Cortex of kidney (tissue), 1 donor: ENCODE measurements at places on chromosomes 6 and 20.

- no peak for DNase-seq
Observed at GRCh38 chr20:3786126-3786484, 435 bp downstream of the CENPB start.

DNA sequence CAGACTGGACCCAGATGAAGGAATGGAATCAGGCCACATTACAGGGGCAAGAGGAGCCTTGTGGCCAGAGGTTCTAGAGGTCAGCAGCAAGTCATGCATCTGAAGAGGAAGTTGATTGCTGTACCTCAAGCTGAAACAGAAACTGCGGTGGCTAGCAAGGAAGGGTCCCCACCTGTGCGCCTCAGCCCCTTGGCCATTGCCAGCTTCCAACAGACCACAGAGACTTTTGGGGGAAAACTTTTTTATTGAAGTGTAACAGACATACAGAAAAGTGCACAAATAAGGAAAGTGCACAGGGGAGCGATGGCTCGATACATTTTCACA is 26.8 kb upstream of the SLC9A8 start:
- no peak for DNase-seq

GRCh38 chr6:108779536-108780275 is 68.5 kb upstream of the ARMC2 start:
- DNase-seq = no peak

DNA sequence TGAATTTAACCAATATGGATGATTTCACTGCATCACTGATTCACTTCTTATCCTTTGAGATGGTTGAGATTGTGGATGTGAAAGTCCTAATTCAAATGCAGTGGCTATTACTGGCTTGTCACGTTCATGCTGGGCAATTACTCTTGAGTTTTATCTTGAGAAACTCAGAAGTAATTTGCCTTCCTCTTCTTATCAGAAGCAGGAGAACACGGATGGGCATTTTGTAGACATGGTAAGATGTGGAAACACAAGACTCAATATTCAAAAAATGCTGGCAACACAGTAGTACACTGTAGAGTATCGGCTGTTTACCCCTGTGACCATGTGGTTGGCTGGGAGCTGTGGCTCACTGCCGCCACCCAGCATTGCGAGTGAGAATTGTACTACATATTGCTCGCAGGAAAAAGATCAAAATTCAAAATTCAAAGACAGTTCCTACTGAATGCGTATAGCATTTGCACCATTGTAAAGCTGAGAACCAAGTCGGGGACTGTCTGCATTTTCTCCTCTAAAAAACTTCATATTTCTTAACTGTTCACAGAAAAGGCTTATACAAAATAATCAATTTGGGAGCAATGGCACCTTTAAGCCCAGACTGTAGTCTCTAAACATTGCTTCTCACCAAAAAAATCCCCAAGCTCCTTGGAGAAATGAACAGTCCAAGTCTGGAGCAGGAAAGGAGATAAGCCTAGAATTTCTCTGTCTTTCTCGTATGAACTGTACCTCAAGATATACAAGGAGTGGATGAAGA is 61.9 kb upstream of the ELOVL5 start:
- no peak for DNase-seq

DNA sequence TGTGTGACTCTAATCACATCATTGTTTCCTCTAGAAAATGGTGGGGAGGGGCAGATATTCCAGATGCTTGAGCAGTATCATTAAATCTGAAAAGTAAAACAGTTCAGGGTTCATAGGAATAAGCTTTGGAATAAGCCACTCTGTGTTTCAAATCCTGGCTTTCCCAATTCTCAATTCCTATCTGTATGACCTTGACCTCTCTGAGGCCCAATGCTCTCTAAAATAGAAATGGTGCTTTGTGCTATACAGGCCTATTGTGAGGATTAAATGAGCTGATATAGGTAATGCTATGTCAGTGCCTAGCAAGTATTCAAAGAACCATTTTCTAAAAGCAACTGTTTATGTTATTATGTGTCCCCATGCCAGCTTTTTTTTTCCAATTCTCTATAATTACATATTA is 209.0 kb upstream of the PRSS16 start:
- DNase-seq = no peak

GRCh38 chr20:19885939-19886660 is 128.0 kb downstream of the RIN2 start:
- no peak for DNase-seq

DNA sequence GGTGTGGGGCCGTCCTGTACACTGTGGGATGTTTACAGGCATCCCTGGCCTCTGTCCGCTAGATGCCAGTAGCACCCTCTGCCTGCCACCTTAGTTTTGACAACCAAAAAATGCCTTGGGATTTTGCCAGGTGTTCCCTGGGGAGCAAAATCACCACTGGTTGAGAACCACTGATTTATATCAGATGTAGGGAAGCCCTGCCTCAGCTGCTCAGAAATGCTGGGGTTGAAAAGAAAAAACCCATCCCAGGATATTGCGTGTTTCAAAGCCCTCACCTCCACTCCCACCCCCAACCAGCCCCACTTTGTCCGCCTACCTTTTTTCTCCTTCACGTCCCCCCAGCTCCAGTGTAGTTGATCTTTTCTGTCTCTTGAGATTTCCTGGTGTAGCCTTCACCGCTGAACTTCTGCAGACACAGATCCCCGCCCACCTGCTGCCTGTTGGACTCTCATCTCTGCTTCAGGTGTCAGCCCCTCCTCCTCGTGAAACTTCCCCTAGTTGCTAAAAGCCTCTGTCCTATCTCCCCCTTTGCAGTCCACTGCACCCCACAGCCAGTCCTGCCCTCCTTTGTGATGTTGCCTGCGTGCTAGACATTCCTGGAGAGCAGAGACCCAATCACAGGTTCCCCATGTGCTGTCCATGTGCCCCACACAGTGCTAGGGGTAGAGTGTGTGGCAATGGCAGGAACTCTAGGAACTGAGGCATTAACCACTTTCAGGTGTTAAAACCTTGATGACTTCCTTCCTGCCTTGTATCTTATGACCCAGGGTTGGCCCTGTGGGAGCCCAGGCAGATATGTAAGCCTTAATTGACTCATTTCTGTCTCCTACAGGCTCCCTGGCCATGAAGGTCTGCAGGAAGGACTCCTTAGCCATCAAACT is 98.9 kb downstream of the TBC1D7 start:
- DNase-seq = no peak

DNA sequence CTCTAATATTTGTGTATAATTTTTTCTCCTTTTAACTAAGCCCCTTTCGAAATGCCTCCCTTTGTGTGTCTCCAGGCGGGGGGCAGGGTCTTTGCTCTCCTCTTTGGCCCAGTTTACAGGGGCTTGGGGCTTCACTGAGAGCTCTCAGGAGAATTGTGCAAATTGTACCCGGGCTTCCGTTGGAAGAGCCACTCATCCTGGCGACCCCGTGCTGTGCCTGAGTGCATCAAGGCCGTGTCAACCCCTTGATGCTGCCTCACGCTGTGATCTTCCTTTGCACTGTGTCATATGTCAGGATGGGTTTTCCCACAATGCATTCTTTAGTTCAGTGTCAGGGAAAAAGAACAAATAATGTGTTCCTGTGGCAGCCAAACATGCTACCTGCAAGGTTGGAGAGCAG is 118.0 kb upstream of the POU3F2 start:
- no peak for DNase-seq

- DNase-seq = no peak
Observed at GRCh38 chr6:16949716-16950115, 152.1 kb upstream of the STMND1 start.

- no peak for DNase-seq
Observed at GRCh38 chr6:159913862-159914564, 23.2 kb downstream of the MAS1 start.

DNA sequence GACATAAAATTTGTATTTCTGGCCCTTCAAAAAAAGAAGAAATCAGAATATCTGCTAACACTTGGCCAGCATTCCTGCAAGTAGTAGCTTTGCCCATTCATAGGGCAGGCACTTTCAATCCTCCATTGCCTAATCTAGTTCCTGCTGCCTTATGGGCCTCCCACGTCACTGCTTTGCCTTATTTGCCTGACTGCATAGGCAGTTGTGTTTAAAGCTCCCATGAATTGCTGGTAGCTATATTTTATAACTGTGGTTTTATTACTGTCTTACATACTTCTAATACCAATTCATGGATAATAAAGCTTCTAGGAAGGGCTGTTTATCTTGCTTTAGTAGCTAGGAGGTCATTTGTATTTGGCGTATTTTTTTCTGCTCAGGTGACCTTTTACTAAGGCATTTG is 7.7 kb upstream of the SLC35A1 start:
- DNase-seq = no peak

- no peak for DNase-seq
Observed at GRCh38 chr6:25341923-25342619, 62.9 kb downstream of the CARMIL1 start.

DNA sequence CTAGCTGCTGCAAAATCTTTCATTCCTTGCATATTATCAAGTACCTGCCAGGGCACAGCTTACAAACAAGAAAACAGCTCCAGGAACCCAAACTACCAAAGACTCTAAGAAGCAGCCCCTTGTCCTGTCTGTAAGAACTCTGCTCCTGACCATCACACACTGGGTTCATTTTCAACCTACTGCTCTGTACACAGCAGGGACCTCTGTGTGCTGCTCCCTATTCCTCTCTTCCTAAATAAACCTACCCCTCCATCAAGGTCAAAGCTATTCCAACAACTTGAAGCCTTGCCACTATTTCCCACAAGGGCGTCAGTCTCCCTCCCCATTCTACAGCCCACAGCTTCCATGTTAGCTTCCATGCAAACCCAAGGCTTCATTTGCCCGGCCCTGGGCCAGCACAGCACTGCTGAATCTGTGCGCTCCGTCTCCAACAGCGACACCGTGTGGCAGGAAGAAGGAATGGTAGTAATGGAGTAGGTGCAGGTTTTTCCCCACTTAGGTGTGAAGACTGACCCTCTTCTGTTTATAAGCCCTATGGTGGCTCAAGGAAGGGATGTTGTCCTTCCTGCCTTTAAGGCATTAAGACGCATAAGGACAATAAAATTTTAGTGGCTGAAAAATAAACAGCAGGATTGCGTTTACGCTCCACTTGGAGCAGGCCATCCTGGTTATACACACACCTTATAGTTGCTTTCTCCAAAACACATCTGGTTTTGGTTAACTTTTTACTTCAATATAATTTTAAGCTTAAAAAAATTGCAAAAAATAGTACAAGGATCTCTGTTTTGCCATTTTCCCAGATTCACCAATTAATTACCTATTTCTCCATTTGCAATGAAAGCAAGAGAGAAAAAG is 115.2 kb upstream of the NXT1 start:
- DNase-seq = no peak

GRCh38 chr6:112010328-112010727 is 43.6 kb upstream of the CCN6 start:
- DNase-seq = no peak

GRCh38 chr20:5377484-5377883 is 60.7 kb upstream of the PROKR2 start:
- no peak for DNase-seq

- no peak for DNase-seq
Observed at GRCh38 chr6:148379966-148380713, 37.5 kb downstream of the SASH1 start.

- DNase-seq = no peak
Observed at GRCh38 chr6:80091506-80091905, 15.0 kb upstream of the BCKDHB start.

- no peak for DNase-seq
Observed at GRCh38 chr20:46558511-46558959, 8.1 kb upstream of the OCSTAMP start.

GRCh38 chr6:62283796-62284411 is 2.1 kb downstream of the KHDRBS2 start:
- no peak for DNase-seq

GRCh38 chr6:118709859-118710350 is 58.5 kb upstream of the CEP85L start:
- no peak for DNase-seq

GRCh38 chr20:32332614-32333013 is 25.5 kb upstream of the ASXL1 start:
- no peak for DNase-seq

DNA sequence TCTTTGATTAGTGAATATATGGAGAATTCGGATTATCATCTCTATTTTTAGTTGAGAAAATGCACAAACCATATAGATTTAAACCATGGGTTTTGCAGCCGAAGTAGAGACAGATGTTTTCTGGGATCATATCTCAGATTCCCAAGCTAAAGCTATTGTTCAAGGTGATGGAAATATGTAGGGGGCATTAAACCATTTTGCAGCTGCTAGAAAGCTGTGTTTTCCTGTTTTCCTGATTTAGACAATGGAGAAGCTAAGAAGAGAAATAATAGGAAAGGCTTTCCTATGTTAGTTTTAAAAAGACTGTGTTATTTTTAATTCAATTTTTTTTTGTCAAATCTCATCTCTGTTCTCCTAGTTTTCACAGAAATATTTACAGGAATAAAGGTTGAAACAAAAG is 6.2 kb downstream of the CD93 start:
- no peak for DNase-seq

DNA sequence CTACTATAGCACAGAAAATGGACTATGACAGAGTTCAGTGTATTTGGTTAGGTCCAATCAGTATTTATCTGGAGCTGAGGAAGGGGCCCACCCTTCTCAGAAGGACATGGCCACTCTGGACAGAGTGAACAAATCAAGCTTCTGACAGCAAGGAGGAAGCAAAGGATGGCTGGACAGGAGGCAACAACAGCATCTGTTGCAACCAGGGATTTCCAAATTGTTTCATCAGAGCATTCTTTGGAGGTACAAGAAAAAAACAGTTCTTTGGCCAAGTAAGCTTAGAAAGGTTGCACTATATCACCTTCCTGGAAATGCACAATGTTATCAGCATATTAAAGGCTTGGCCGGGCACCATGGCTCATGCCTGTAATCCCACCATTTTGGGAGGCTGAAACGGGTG is 118.7 kb upstream of the SLC22A16 start:
- DNase-seq = no peak

- DNase-seq = no peak
Observed at GRCh38 chr6:24933266-24933665, 2.5 kb downstream of the RIPOR2 start.

DNA sequence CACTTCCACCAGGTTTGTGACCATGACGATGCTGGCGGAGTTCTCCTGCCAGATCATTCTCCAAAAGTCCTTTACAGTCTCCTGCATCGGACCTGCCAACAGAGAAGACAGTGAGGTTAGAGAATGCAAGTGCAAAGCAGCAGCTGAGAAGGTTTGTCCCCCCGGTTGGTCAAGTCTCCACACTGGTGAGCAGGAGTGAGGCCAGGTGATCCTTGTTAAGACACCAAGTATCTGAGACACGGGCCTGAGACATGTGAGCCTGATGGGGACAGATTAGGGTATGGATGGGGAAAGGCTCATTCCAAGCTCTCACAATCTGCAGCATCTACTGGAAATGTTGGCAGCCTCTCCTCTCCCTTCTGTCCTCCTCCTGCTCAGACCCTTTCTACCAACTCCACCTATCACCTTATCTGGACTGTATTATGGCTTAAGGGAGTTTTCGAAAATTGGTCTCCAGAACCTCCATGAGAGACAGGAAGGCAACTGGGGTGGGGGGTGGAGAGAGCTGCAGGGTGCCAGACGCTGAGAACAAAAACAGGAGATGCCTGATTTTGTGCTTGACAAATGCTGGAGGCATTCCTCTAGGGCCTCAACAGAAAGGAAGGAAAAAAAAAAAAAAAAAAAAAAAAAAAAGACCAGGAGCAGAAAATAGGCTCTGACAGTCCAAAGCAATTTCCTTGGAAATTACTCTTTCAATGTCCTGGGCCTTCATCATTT is 500.4 kb upstream of the CHD6 start:
- DNase-seq = no peak

- no peak for DNase-seq
Observed at GRCh38 chr20:434661-435419, 26.7 kb downstream of the RBCK1 start.

- no peak for DNase-seq
Observed at GRCh38 chr20:11158146-11158545, 484.3 kb upstream of the JAG1 start.

- no peak for DNase-seq
Observed at GRCh38 chr6:132361101-132361500, 40.2 kb downstream of the MOXD1 start.
